ENCODE measurements at places on chromosomes 3 and 15.
A peak's percentile ranks its signal among the peaks of the same experiment; 100 is the strongest.

DNA sequence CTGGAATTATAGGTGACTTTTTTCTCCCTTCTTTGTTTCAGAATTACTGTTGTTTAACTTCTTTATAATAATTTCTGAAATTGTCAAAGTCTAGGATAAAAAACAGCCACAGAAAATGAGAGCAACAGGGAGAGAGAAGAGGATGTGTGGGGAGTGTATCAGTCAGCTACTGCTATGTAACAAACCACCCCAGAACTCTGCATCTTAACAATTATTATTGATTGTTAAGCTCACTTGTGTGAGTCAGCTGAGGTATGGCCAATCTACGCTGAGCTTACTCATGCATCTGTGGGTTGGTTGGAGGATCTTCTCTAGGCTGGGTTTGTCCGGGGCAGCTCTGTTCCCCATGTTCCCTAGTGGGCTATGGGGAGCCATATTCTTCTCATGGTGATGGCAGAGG lies 43.7 kb upstream of the CDV3 start:
- DNase-seq: no peak

DNA sequence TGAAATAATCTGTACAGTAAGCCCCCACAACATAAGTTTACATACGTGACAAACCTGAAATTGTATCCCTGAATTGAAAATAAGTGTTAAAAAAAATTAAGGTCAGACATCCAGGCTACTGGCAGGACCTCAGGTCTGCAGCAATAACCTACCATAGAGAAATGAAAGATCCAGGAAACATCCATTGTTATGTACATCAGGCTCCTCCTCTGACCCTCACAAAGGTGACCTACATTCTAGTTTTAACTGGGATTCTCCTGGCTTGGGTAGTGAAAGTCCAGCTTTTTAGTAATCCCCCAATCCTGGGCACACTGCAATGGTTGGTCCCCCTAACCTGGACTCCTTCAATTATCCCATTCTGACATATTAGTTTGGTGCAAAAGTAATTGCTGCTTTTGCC lies 749.6 kb upstream of the LMCD1 start:
- no peak for DNase-seq

DNA sequence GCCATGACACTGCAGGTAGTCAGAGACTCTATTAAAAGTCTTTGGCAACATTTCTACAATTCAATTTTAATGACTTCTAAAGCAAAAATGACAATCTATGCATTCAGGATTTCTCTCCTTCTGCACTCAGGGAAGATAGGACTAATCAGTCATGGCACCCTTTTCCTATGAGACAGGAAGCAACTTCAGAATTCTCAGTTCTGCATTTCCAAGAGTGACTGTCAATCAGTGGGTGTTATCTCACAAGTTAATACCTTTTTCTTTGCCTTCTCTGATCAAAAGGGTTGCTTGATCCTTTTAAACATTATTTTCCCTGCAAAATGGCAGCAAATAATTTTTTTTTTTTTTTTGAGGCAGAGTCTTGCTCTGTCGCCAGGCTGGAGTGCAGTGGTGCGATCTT lies 7.8 kb upstream of the ICE2 start:
- no peak for DNase-seq

- DNase-seq: no peak
These were observed 96.3 kb upstream of the P2RY1 start for GRCh38 chr3:152738656-152739055.

DNA sequence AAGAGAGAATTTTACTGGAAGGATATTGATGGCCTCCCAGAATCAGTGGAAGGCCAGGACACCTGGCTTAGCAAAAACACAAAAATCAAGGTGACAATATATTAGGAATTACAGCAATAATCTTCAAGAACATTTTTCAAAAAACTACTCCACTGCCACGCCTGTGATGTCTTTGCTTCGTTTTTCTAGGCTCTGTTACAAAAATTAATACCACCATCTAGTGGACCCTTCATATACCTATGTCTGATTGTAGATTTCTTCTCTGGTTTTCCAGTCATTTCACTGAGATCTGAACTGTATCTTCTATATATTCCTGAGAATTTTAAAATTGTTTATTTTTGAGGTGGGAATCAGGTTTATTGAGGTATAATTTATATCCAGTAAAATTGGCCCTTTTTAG lies 5.6 kb upstream of the SLC33A1 start:
- DNase-seq: peak; percentile 29

DNA sequence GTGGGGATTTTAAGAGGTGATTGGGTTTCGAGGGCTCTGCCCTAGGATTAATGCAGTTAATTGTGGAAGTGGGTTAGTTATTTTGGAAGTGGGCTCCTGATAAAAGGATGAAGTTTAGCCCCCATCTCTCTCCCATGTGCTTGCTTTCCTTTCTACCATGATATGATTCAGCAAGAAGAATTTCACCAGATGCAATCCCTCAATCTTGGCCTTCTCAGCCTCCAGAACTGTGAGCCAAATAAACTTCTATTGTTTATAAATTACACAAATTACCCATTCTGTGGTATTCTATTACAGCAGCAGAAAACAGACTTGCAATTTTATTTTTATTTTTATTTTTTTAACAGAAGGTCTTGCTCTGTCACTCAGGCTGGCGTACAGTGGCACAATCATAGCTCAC lies 27.3 kb upstream of the UBE2E1 start:
- no peak for DNase-seq

DNA sequence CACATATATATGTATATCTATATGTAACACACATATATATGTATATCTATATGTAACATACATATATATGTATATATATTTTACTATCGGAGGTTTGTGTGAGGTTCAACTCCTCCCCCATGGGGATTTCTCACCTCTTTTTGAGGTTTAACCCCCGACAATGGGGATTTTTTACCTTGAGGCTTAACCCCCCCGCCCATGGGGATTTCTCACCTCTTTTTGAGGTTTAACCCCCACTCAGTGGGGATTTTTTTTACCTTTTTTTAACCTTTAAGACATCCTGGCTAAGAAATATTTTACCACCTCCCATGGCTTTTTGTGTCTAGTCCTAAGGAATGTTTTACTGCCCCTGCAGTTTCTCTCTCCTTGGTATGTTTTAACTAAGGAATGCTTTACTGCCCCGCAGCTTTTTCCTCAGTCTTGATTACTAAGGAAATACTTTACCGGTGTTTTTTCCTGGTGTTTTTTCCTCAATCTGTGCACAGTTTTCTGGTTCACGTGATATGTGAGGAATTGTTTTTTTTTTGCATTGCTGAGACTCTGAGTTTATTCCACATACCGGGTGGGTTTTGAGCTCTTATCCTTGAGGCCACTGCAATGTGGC lies 185.2 kb downstream of the KLF13 start:
- peak; percentile 66 for DNase-seq

- no peak for DNase-seq
These were observed 61.6 kb downstream of the TPRG1 start for GRCh38 chr3:189233225-189233858.

Data from CD4-positive, alpha-beta T cell treated with Interferon alpha-2 for 1 hour (primary cell).